ENCODE measurements at places on chromosomes 3 and 15.

- no peak for DNase-seq
Measured at GRCh38 chr3:196355668-196356067, 17.5 kb upstream of the TM4SF19 start.

GRCh38 chr3:71723452-71724170 lies 1.6 kb downstream of the EIF4E3 start:
- no peak for DNase-seq

- DNase-seq, result peak; percentile 82
Measured at GRCh38 chr3:182284793-182285192, 508.5 kb upstream of the ATP11B start.

GRCh38 chr3:102091358-102091757 lies 242.0 kb downstream of the NFKBIZ start:
- no peak for DNase-seq

- DNase-seq, result no peak
Measured at GRCh38 chr3:194118920-194119319, 17.0 kb upstream of the HES1 start.

DNA sequence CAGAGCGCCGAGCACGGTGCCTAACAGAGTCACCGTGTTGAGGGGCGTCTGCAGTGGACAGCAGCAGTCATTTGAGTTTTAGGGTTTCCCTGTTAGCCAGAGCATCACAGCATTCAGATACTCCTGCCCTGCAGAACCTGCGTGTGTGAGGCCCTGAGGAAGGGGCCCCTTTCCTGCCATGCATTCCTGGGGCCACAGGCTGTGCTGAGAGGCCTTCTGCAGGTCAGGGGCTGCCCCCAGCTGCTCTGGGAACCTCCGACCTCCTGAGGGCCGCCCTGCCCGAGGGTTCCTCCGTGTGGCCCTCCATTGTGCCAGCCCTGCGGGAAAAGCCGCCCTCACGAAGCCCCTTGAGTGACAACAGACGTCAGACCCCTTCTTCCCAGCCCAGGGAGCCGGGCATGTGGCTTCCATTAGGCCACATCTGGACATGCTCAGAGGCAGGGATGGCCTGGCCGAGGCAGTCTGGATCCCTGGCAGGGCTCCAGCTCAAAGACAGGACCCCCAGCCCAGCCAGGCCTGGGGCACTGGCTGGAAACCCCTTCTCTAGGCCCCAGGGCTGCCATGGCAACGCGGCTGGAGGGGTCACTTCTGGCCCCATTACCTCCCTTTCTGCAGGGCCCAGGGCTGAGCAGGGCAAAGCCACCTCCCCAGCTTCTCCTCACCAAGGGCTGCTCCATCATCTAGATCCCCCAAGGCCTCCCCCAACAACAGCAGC lies 25.3 kb downstream of the FBLN2 start:
- DNase-seq, result no peak

GRCh38 chr3:187295316-187296034 lies 3.9 kb upstream of the MASP1 start:
- peak; percentile 49 for DNase-seq

- no peak for DNase-seq
Measured at GRCh38 chr3:179697736-179698332, 45.0 kb downstream of the USP13 start.

DNA sequence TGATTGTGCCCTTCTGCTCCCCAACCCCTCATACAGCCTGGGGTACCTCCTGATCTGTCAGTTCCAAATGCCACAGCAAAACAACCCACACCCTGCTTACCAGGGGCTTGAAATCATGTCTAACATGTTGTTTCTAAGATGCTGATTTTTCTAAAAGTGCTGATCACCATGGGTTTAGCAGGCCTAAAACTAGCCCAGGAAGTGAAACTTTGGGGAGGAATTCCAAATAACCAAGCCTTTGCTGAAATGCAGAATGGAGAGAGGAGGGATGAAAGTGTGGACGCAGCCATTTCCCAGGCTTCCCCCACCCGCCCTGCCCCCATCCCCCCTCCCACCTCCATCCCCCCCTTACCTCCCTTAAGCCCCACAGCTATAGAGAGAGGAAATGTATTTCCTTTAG lies 2.0 kb upstream of the HRH1 start:
- DNase-seq, result no peak

- peak; percentile 81 for DNase-seq
Measured at GRCh38 chr15:44207643-44208042, 12.6 kb upstream of the FRMD5 start.

- DNase-seq, result peak; percentile 55
Measured at GRCh38 chr3:4898454-4899313, 80.6 kb upstream of the BHLHE40 start.

DNA sequence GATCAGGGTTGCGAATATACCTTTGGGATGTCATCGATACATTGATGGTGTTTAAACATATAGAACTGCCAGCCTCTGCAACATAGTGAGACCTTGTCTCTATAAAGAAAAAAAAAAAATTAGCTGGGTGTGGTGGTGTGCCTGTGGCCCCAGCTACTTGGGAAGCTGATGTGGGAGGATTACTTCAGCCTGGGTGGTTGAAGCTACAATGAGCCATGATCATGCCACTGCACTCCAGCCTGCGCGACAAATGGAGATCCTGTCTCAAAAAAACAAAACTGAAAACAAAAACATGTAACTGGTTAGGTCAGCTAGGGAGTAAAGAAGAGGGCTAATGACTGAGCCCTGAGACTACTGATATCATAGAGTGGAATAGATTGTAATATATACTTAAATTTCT lies 30.7 kb upstream of the MGA start:
- DNase-seq, result no peak

DNA sequence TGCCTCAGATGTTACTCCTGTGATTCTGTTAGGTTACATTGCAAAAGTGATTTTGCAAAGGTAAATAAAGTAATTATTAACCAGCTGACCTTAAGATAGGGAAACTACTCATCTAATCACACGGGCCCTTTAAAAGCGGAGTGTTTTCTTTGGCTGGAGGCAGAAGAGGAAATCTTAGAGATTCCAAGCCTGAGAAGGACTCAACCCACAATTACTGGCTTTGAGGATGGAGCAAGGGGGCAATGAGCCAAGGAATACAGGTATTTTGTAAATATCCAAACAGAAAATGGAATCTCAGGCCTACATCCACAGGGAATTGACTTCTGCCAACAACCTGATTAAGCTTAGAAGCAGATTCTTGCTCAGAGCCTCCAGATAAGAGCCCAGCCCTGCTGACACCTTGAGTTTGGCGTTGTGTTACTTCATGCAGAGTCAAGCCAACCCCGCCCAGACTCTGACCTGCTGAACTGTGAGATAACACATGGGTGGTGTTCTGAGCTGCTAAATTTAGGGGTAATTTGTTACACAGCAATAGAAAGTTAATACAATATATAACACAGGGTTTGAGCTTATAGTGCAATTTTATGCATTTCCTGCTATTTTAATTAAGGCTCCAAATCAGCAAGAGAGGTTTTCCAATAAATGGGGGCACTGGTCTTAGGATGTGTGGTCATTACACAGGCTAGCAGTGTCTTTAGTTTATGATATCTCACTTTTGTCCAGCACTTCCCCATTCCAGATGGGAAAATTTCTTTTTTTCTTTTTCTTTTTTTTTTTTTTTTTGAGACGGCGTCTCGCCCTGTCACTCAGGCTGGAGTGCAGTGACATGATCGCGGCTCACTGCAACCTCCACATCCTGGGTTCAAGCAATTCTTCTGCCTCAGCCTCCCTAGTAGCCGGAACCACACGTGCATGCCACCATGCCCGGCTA lies 19.5 kb downstream of the NFKBIZ start:
- peak; percentile 47 for DNase-seq

DNA sequence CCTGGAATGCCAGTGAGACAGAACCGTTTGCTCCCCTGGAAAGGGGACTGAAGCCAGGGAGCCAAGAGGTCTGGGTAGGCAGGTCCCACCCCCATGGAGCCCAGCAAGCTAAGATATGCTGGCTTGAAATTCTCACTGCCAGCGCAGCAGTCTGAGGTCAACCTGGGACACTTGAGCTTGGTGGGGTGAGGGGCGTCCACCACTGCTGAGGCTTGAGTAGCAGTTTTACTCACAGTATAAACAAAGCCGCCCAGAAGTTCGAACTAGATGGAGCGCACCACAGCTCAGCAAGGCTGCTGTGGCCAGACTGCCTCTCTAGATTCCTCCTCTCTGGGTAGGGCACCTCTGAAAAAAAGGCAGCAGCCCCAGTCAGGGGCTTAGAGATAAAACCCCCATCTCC lies 33.6 kb downstream of the CEP70 start:
- DNase-seq, result no peak

- DNase-seq, result peak; percentile 95
Measured at GRCh38 chr3:51670823-51671733, at the start of gene TEX264. TEX264 (plus strand) TSS chr3:51671252; CDS start chr3:51674305, 3,053 bp downstream.

- no peak for DNase-seq
Measured at GRCh38 chr3:127351321-127351720, 63.5 kb upstream of the PRR20G start.

GRCh38 chr3:137121704-137122314 lies 164.0 kb downstream of the IL20RB start:
- peak; percentile 52 for DNase-seq

DNA sequence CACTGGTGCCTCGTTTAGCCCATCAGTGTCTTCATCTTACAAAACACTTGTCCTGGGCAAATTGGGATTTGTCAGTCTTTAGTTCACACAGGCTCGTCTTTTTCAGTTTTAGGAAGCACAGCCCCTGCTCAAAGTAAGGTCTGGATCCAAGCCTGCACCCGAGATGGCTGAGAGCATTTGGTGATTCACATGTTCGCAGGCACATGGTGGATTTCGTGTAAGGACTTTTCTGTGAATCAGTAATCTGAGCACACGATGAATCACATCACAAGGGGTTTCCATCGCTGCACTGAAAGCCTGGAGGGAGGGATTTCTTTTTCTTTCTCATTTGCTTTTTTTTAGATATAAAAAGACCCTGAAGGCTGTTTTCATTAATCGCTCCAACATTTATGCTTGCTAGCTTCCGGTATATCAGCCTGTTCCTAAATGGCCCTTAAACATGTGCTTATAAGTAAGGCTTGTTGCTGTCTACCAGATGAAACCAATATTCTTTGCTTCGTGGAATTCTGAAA lies 435.6 kb upstream of the ATP10A start:
- peak; percentile 1 for DNase-seq

- no peak for DNase-seq
Measured at GRCh38 chr3:14156843-14157561, 21.4 kb downstream of the XPC start.

- DNase-seq, result no peak
Measured at GRCh38 chr3:82736696-82737277, 975.3 kb upstream of the GBE1 start.

- peak; percentile 37 for DNase-seq
Measured at GRCh38 chr3:25849641-25850385, 59.9 kb downstream of the OXSM start.

- no peak for DNase-seq
Measured at GRCh38 chr3:189626286-189626685, 4.9 kb upstream of the TP63 start.

GRCh38 chr3:194204042-194204987 lies 68.4 kb downstream of the HES1 start:
- peak; percentile 18 for DNase-seq

- no peak for DNase-seq
Measured at GRCh38 chr15:68557469-68558317, 21.1 kb upstream of the CORO2B start.

- DNase-seq, result no peak
Measured at GRCh38 chr15:68330901-68331300, 53.4 kb downstream of the FEM1B start.

GRCh38 chr3:45537970-45538640 lies 56.4 kb upstream of the LIMD1 start:
- no peak for DNase-seq

DNA sequence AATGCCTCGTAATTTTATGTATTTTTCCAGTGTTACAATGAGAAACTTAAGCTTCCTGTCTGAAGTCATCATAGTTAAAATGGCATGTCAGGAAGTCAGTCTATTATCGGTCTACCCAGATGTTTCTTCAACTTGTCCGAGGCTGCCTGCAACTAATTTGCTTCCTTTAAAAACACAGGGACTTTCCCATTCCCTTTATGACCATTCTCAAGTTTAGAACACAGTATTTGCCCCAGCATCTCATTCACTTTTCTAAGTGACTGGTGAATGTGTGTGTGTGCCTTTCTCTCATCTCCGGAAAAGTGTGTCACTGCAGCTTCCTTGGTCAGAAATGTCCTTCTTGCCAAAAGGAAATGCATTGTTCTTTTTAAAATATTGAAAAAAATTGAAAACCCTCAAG lies 466.6 kb downstream of the RAP2B start:
- DNase-seq, result no peak

- no peak for DNase-seq
Measured at GRCh38 chr3:126293370-126294082, 63.7 kb downstream of the KLF15 start.

DNA sequence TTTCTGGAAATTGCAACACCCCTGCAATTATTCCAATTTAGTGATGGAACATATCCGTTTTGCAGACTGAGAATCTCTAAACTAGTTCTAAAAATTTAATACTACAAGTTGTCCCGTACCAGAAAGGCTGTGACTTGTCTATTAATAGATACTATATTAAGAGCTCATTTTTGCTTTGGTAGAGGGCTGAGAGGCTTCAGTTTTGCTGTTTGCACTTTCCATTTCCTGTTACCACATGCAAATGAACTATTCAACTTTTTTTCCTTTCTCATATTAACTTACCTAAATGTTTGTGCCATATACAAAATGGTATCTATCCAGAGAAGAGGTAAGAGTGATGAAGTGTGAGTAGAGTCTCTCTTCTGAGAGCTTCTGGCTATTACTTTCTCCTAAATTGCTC lies 101.5 kb upstream of the CRBN start:
- no peak for DNase-seq

GRCh38 chr15:91967935-91968606 lies 114.6 kb downstream of the SLCO3A1 start:
- DNase-seq, result no peak

DNA sequence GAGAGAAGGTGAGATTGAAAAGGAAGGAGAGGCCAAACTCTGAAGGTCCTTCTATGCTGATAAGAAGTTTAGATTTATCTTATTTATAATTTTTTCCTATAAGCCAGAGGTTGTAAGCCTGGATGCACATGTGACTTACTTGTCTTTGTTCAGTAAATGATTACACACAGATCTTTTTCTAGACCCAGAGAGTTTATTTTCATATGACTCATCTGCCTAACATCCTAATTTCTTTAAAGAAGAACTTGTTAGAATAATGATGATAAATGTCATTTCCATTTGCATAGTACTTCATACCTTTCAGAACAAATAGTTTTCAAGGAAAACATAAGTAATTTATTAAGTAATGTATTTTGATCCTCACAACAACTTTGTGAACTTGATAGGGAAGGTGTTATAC lies 434.8 kb upstream of the DPH6 start:
- peak; percentile 17 for DNase-seq

DNA sequence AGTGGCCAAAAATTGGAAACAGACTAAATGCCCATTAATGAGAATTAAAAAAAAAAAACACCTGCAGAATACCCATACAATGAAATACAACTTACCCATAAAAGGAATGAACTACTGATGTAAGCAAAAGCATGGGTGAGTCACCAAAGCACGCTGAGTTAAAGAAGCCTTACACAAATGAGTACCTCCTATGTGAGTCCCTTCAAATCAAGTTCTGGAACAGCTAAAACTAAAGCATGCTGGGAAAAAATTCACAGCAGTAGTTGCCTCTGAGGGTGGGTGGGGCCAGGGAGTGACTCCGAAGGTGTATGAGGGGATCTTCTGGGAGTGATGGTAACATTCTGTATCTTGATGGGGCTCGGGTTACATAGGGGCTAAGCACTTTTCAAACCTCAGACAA lies 11.4 kb downstream of the MYO5C start:
- peak; percentile 49 for DNase-seq

Data from PC-3 (cell line).